Sciatic nerve (tissue), 2 donors: ENCODE measurements at places on chromosomes 7 and 10. TPM values are rescaled to one million over a fixed set of nuclear protein-coding genes. Genes with fewer than 3 reads are reported as not detected.

MMD2 gene
- total RNA-seq, result 3.7 TPM

SKIDA1 gene
- total RNA-seq, result 3.1 TPM

ENTPD1 gene
- total RNA-seq, result 28.7 TPM

GPR26 gene
- total RNA-seq, result not detected

NPY gene
- total RNA-seq, result 2.1 TPM

PKD2L1 gene
- not detected for total RNA-seq
